LoVo (cell line): ENCODE measurements at places on chromosomes 1 and 21.

GRCh38 chr1:25952841-25953401, 44.9 kb downstream of the PAFAH2 start:
- no peak for DNase-seq

DNA sequence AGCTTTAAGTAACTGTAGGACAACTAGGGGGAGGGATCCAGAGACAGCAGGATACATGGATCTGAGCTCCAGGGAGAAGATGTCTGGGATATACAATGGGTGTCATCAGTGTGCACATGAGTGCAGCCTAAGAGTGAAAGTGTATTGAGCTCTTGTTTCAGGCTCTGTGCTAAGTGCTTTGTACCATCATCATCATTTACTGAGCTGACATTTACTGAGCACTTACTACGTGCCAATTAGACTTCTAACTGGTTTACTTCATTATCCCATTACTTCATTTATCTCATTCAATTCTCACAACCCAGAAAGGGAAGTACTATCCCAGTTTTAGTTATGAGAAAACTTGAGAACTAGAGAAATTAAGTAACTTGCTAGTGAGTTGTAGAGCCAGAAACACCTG, 4.5 kb upstream of the KDM4A start:
- DNase-seq = no peak

DNA sequence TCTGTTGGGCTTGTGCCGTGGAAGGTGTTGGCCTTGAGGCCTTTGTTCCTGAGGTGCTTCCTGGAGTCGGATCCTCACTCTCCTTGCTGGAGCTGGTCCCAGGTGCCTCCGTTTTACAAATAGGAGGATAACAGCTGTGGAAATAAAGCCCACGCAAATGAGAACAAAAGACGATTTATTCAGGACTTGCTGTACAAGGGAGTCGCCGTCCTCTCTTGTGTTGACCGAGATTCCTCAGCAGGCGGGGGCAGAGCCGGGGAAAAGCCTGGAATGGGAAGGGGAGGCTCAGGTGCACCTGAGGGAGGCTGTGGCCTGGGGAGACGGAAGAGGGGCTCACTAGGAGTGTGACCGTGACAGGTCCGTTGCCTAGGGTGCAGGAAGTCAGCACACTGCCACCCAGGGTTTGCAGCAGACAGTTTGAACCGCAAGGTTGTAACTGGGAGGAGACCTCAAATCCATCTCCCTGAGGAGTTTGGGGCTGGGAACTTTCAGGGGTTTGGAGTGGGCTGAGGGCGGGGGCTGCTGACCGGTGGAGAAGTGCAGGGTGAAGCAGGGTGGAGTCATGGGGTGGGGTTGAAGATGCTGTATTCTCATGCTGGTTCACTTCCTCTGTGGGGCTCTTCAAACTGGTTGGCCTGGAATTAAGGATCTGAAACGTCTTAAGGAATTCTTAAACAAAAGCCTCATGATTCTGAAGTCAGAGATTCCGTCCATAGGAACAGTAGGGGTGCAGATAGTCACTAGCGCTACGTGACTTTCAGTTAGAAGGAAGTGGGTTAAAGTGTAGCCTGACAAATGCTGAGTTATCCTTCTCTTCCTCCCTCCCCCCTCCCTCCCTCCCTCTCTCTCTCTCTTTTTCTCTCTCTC, 2.6 kb upstream of the CSTB start:
- no peak for DNase-seq

- no peak for DNase-seq
Measured at GRCh38 chr1:10957133-10957532, 55.3 kb upstream of the TARDBP start.

DNA sequence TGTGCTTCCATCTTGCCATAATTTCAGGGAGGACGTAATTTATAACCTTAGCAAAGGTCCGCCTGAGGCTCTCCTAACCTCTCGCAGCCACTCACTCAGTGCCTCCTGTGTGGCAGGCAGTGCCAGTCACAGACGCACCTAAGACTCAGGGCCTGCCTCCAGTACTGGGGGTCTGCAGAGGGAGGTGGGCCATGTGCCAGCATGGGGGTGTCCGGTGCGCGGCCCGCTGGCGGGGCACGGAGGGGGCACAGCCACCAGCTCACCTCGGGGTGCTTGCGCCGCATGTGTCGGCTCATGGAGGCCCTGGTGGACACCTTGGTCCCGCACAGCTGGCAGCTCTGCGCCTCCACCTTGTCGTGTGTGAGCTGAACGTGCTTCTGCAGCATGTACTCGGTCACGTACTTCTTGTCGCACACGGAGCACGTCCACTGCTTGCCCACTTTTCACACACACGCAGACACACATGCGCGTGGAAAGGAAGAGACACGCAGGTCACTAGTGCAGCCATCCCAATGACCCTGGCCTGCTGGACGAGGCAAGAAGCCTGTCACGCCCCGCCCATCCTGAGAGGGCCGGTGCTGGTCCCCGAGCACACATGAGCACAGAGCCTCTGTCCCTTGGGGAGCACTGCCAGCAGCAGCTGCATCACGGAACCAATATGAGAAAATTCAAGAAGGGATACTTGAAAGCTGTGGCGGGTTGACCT, 43.2 kb upstream of the RIPK4 start:
- no peak for DNase-seq

DNA sequence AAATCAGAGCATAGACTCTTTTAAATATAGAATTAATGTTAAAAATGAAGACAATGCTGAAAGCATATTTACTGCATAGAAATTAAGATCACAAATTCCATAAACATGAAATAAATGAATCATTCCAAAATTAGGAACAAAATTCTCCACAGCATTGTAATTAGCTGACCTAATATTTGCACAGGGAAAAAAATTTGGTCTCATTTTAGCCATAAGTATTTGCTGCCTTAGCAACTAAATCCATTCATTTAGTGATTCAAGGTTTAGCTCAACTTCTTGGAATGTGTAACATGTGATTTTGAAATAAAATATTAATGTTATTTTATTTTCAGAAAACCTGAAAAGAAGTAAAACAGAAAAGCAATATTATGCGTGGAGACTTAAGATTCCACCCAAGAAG, 25.5 kb downstream of the ADAMTS5 start:
- no peak for DNase-seq

DNA sequence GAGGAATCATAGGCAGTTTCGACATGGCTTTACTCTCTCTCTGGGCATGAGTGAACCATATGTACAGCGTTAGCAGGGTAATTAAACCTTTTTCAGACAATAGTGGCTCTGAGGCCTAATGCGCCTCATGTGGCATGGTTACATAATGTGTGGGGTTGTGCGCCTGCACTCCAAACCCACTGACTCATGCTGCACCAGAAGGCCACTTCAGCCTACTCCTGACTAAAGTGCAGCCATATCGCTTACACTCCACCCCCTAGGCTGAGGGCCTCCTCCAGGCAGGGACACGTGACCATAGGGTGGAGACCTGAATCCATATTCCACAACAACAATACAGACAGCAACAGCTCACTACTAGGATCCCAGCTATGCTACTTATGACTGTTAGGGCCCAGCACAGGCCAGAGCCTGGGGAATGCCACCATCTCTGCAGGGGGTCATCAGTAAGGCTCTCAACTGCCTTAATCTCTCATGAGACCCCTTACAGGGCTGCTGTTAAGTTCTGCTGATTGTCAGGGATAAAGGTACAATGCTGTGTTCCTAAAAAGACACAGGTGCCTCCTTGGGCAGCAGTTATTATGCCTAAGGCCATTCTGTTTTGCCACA, 13.4 kb upstream of the ODF2L start:
- no peak for DNase-seq

- DNase-seq = no peak
Measured at GRCh38 chr1:234433563-234434285, 45.3 kb downstream of the TARBP1 start.

- no peak for DNase-seq
Measured at GRCh38 chr21:33238565-33239255, 9.0 kb downstream of the IFNAR2 start.

- no peak for DNase-seq
Measured at GRCh38 chr1:16260814-16261213, 23.8 kb upstream of the CPLANE2 start.

GRCh38 chr1:15678578-15678977, 5.5 kb upstream of the PLEKHM2 start:
- DNase-seq = peak; percentile 54

DNA sequence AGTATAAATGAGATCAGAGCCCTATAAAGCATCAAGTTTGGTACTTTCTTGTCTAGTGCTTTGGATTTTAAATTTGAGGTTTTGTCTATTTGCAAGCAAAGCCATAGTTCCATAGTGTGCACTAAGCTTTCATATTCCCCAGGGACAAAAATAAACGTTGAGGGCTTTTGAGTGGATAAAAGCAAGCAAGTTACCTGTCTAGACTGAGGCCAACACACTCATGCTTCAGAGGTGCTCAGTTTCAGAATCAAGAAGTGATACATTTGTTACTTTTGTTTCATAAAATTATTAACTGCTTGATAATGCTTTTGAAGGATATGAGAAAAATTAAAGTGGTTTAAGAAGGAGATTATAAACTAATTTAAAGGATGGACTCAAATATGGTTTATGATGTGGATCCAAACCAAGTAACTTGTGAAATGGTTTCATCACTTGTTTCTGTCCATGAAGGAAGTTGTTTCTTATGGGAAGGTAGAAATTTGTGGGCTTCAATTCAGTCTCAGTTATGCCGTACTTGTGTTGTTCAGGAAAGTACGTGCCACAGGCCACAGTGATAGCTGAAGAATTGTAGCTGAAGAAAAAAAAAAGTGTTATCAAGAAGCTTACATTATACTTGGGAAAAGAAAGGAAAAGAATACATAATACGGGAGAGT, 71.2 kb downstream of the CHRM3 start:
- DNase-seq = no peak

DNA sequence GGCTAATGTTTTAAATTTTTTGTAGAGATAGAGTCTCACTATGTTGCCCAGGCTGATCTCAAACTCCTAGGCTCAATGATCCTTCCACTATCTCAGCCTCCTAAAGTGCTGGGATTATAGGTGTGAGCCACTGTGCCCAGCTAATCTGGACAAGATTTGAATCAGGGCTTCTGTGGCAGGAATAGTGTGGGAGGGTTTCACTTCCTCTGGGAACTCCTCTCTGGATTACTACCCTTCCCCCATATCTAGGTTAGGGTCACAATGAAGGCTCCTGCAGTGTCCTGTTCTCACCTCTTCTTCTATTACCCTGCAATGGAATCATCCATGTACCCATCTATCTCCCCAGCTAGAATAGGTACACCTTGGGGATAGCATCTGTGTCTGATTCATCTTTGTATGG, 133.6 kb upstream of the RAB4A start:
- no peak for DNase-seq

DNA sequence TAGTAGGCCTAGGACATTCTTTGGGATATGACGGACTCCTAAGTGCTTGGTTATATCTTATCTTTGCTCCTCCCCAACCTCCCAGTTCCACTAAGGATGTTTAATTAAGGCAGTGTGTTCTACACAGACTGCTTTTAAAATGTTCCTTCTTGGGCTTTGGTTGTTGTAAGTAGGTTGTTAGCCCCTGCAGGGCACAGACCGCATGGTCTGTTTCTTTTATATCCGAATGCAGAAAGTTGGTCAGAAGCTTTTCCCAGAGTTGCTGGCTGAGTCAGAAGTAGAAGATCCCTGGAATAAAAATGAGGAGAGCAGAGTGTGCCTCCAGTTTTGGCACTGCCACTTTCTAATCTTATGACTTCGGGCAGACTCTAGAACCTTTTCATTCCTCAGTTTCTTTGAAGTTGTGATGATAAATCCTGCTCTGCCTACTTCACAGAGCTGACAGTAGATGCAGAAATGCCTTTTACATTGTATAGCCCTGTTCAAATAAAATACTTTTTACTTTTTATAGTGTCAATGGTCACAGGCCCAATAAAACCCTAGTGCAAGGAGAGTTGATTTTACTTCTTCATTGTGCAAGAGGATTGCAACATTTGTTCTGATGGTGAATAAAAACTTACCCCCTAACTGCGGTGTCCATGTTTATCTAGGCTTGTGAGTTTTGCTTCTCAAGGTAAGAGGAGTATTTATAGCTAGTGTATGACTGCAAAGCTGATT, 18.4 kb downstream of the FMN2 start:
- no peak for DNase-seq

DNA sequence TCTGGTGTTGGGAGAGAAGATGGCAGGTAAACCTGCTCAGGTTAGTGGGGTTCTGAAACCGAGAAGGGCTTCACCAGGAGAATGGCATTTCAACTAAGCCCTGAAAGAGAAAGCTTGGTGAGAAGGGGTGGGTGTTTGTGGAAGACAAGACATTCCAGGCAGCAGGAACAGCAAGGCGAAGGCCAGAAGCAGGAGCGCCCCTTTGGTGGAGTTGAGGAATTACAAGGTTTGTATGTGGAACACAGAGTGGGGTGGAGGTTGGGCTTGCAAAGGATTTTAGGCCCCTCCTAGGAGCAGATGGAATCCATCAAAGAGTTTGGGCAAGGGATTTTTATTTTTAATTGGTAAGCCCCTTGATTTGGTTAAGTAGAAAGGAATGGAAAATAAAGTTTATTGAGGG, 24.8 kb upstream of the ELOA start:
- peak; percentile 63 for DNase-seq

DNA sequence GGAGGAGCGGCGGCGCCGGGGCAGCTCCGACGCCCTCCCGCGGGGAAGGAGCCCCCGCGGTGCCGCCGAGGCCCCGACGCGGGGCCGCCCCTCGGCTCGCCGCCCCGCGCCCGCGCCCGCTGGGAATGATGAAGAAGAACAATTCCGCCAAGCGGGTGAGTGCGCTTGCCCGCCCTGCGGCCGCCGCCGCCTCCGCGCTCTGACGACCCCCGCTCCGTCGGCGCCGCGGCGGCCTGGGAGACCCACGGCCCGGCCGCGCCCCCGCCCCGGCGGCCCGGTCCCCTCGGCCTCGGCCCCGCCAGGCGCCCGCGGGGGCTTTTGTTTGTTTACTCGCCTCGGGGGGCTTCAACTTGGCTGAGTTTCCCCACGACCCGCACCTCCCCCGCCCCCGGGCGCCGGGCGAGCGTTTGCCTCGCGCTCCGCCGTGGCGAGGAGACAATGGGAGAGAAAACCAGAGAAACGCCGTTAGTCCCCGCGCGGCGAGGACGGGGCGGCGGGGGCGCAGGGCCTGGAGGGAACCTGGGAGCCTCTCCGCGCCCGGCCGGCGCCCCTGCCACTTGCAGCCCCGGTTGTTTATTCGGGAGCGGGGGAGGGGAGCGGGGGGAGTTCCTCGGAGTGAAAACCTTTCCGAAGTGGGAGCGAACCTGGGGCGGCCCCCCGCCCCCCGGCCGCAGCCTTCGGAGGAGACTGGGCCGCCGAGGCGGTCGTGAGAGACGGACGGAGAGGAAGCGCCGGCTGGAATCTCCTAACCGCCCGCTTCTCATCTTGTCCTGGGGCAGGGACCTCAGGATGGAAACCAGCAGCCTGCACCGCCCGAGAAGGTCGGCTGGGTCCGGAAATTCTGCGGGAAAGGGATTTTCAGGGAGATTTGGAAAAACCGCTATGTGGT, 661 bp downstream of the PLEKHO1 start:
- no peak for DNase-seq
